ENCODE measurements at places on chromosomes 12 and 14.

DNA sequence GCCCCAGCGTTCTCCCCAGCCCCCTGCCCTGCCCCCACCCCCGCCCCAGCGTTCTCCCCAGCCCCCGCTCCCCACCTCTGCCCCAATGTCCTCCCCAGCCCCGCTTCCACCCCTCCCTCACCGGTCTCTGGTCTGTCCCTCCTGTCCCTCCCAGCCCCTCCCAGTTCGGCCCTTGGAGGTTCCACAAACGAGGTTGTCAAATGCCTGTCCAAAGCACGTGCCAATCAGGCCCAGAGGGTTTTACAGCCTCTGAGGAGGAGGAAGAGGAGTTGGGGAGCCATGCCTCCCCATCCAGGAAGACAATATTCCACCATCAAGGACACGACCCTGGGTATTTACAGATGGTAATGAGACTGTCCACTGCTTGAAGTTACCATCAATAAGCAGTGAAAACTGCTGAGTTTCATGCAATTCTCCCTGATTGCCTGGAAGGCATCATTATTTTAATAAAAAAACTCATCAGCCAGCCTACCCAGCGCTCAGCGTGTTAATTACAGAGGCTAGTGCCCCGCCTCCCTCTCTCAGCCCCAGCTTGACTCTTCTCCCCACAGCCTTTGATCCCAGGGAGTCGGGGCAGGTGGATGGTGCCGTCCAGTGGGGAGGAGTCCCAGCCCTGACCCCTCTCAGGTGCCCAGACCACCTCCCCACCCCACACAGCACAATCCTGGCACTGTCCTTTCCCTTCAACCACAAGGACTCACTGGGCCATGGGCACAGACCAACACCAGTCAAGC lies 30.6 kb upstream of the C14orf180 start:
- no peak for DNase-seq

DNA sequence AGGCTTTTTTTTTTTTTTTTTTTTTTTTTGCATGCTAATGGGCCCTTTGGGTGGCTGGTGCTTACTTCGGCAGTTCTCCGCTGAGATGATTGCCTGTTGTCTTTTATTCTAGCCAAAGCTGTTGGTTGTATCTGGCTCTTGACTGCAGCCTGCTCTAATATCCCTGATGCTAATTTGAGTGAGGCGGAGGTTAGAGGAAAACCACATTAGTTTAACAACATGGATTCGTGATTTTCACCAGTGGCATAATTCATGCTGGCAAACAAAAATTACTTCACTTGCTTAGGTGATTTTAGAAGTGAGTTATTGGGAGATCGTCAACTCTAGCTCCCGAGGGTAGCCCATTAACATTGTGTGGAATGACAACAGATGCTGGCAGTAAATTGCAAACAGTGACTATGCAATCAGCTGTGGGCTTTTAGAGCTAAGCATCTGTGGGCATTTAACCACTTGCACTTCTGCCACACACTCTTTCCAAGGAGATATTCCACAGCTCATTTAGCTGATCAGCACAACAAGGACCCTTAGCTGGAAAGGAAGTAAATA lies 97.6 kb upstream of the ZDHHC17 start:
- DNase-seq = no peak

GRCh38 chr12:20314328-20314727 lies 54.0 kb upstream of the PDE3A start:
- DNase-seq = no peak

GRCh38 chr12:116480210-116480810 lies 78.9 kb upstream of the MAP1LC3B2 start:
- DNase-seq = no peak

DNA sequence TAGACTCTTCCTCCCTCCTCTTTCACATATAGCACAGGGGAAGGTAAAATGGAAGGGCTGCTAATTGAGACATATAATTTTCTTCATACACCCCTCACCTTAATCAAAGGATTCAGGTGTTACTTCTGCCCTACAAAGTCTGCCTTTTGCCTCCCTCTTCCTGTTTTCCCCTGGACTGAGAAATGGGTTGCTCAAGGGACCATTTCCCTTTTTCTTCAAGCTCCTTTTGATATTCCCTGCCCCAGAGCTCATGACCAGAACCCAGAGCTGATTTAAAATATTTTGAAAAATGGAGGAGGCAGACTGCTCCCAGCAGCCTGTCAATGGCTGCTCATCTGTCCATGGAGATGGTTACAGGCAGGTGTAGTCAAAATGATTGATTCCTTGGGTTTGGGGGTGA lies 6.3 kb upstream of the PIP4K2C start:
- DNase-seq = no peak

GRCh38 chr14:99579903-99580571 lies 24.0 kb downstream of the CCDC85C start:
- DNase-seq = no peak

- no peak for DNase-seq
Measured at GRCh38 chr12:6574576-6575295, 6.6 kb upstream of the NOP2 start.

GRCh38 chr12:50162230-50162629 lies 4.9 kb downstream of the CERS5 start:
- no peak for DNase-seq

- no peak for DNase-seq
Measured at GRCh38 chr12:12427568-12427967, 70.7 kb downstream of the BORCS5 start.

DNA sequence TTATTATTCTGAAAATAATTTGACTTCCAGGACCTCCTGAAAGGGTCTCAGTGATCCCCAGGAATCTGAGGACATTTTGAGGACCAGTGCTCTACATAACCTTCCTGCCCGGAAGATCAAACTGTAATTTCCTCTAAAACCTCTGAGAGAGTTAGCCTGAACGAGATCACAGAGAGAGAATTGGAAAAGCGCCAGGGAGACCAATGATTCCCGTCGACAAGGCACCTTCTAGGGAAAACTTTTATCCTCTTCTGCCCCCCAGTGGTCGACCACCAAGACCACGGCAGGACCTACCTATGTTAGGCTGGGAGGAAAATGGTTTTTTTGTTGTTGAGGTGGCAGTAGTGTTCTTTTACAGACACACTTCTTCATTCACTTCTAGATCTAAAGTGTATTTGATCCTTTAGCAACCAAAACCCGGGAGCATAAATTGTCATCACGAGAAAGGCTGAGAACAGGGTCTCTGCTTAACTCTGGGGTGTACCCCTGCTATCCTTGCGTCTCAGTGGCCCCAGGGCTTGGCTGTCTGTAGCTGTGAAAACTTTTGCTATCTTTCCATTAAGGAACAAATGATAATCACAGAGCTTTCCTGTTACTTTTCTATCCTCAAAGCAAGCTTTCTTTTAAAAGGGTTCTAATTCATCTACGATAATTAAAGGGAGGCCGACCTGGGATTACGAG lies 62.9 kb upstream of the NID2 start:
- peak; percentile 4 for DNase-seq

GRCh38 chr14:78486081-78486480 lies 315.9 kb downstream of the NRXN3 start:
- no peak for DNase-seq

- DNase-seq = no peak
Measured at GRCh38 chr14:95144849-95145248, 12.5 kb downstream of the DICER1 start.

GRCh38 chr14:81172353-81172752 lies 48.4 kb downstream of the GTF2A1 start:
- no peak for DNase-seq

DNA sequence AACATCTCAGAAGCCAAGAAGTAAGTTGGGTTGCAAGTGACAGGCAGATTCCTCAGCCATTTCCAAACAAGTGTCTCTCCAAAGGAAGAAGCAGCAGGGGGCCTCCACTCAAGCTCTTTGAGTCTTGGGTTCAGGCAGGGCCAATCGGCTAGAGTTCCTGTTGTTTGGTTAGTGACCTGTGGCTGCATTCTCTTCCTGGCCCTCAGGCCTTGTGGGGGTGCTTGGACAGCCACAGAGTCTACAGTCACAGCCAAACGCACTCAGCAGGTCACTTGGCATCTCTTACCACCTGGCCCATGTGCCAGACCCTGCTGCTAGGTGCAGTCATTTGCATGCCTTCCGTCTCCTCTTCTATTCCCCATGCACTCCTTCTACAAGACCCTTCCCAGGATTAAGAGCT lies 353.9 kb downstream of the GRIN2B start:
- DNase-seq = no peak

GRCh38 chr14:71804992-71805391 lies 127.2 kb upstream of the RGS6 start:
- no peak for DNase-seq

DNA sequence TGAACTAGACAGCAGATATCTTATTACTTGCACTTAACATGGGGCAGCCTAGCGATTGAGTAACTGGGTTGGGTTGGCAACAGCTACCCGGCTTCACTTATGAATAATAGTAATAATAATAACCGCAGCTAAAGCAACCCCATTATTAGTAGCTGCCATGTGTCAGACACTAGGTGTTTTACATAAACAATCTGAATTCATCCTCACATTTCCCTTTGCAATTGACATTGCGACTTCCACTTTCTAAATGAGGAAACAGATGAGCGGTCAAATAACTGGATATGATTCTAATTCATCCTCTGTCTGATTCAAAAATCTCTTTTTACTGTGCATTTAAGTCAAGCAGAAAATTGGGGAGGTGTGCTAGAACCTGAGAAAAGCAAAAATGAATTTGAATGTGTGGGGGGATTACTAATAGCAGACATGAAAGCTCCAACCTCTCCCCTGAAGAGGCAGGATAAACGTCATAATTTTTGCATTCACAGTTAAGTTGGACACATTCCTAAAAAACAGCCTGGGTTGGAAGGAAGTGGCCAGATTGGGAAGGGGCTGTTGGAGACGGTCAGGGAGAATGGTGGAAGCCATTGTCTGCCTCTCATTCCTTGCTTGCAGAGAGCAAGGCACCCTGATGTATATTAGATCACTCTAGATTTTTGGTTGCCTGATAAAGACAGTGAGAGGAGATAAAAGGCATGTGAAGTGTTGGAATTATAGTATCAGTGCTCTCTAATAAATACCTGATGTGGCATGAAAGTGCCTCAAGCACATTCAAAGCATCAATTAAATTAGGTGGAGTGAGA lies 13.1 kb downstream of the EMP1 start:
- DNase-seq = no peak

DNA sequence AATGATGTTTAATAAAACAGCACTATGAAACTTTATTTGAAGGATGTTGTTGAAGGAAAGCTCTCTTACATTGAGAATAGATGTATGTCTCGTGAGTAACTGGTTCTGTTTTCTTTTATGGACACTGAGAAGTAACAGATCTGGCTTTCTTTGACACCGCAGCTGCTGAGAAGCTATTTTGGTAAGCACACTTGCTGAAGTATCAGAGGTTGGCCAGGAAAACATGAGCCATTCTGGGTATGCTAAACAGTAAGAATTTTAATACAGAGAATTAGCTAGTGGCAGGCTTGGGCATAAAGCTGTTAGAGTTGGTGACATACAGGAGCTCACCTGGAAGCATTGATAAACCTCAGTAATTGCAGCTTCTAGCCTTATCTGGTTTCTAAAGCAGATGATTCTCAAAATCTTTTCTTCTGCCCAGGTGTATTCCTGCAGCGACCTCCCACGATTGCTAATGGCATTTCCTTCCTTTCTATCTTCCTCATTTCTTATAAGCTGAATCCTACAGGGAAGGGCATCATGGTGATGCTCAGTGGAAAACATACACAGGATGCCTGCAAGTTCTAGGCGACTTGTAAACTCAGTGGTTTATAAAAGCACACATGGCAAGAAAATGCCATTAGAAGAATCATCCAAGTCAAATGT lies 291.6 kb upstream of the SLC16A7 start:
- DNase-seq = no peak

GRCh38 chr12:47021298-47021697 lies 58.1 kb upstream of the PCED1B start:
- DNase-seq = peak; percentile 11
